ENCODE measurements at places on chromosomes 3 and 15.
A peak's percentile ranks its signal among the peaks of the same experiment; 100 is the strongest.

GRCh38 chr3:19645093-19645492, 288.9 kb downstream of the EFHB start:
- H3K27ac ChIP-seq = no peak overlapping the region
- no peaks in the 10 kb centered on the region for H3K36me3 ChIP-seq
- no peaks in the 10 kb centered on the region for H3K4me1 ChIP-seq
- no peak for ATAC-seq
- H3K4me3 ChIP-seq = no peak overlapping the region

DNA sequence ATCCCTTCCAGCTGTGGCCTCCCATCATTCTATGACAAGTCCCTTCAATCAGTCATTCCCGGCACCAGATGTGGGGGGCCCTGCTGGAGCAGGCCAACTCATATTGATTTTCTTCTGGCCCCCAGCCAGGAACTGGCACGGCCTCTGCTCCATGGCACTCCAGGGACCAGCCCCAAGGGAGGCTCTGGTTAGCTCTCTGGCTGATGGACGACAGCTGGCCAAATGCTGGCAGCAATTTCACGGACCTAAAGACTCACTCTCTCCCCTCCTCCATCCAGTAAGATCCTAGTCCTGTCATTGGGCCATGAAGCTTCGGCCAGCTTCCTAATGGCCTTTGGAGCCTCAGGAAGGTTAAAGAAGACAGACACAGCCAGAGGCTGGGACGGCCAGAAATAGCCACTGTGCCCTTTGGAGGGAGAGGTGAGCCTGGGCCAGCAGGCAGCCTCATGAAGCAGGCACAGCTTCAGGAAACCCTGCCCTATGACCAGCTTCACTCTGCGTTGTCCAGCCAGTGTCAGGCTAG, 131.0 kb downstream of the MEX3B start:
- no peak for ATAC-seq
- no peak overlapping the region for H3K4me3 ChIP-seq
- H3K4me1 ChIP-seq = peaks cover 18% of the 10 kb centered on the region

DNA sequence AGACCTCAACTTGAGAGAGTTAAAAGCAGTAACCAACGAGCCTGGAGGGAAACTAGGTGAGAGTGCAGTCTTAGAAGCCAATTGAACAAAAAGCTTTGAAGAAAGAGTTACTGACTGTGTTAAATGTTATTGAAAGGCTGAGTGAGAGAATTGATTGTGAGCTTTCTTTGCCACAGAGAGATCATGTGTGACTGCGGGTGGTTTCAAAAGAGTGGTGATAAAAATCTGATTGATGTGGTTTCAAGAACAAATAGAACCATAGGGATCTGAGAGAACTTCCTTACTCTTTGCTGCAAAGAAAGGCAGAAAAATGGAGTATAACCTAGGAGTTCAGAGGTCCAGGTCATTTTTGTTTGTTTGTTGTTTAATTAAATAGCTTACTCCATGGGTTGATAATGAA, 759.9 kb upstream of the ALCAM start:
- H3K4me1 ChIP-seq = no peaks in the 10 kb centered on the region
- no peak overlapping the region for H3K4me3 ChIP-seq
- no peak overlapping the region for H3K27ac ChIP-seq
- H3K27me3 ChIP-seq = no peaks in the 10 kb centered on the region
- ATAC-seq = no peak

- no peak overlapping the region for H3K4me3 ChIP-seq
- no peaks in the 10 kb centered on the region for H3K27me3 ChIP-seq
- no peak for ATAC-seq
- no peak overlapping the region for H3K27ac ChIP-seq
- H3K4me1 ChIP-seq = no peaks in the 10 kb centered on the region
Measured at GRCh38 chr3:129070086-129070885, 9.7 kb downstream of the GP9 start.

DNA sequence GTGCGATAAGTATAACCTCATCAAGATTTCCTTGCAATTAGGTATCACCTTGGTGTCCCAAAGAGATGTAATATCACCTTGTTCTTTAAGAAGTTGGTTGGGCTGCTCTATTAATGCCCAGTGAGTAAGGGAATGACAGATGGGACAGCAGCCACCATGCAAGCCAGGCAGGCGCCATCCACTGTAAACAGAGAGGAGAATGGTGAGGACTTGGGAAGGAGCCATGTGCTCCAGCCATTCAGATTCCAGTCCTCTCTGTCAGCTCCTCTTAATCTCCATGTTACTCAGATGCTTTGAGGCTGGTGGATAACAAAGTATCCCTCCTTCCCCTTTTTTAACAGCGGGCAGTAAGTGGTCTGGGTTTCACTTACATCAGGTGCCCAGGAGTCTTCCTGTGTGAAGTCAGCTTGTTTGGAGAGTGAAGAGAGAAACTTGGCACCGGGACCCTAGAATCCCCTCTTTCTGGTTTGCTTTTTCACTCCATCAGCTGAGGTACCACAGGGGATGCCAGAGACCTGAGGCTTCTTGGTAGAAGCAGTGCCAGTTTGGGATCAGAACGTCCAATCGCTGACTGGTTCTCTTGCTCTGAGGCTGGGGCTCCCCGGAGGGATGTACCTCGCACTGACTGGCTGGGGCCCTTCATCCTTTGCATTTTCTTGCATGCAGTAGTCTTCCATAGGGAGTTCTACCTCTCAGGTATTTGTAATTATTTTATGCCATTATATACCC, 29.5 kb downstream of the SLCO3A1 start:
- H3K4me3 ChIP-seq = no peak overlapping the region
- no peaks in the 10 kb centered on the region for H3K27me3 ChIP-seq
- ATAC-seq = peak; percentile 79
- H3K4me1 ChIP-seq = peaks cover 48% of the 10 kb centered on the region
- H3K36me3 ChIP-seq = no peaks in the 10 kb centered on the region

DNA sequence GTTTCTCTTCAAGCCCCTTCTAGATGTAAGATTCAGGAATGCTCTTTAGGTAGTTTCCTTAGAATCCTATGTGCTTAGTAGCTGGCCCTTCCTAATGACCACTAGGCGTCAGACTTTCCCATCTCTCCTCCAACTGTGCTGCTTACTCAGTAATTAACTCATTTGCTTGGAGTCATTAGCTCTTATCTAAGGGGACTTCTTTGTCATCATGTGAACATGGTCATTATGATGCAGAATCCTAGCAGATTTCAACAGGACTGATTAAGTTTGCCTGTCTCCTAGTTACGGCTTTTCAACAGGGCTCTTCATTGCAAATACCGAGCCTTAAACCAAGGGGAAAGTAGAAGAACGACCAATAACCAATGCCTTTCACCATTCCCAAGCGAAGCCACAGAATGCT, 46.4 kb downstream of the GJD2 start:
- no peak overlapping the region for H3K4me3 ChIP-seq
- H3K27ac ChIP-seq = no peak overlapping the region
- H3K27me3 ChIP-seq = no peaks in the 10 kb centered on the region
- H3K36me3 ChIP-seq = no peaks in the 10 kb centered on the region
- H3K4me1 ChIP-seq = no peaks in the 10 kb centered on the region
- ATAC-seq = no peak

GRCh38 chr3:15812183-15812582, 14.4 kb upstream of the ANKRD28 start:
- H3K4me1 ChIP-seq = no peaks in the 10 kb centered on the region
- H3K27me3 ChIP-seq = no peaks in the 10 kb centered on the region
- H3K4me3 ChIP-seq = no peak overlapping the region
- no peak overlapping the region for H3K27ac ChIP-seq

DNA sequence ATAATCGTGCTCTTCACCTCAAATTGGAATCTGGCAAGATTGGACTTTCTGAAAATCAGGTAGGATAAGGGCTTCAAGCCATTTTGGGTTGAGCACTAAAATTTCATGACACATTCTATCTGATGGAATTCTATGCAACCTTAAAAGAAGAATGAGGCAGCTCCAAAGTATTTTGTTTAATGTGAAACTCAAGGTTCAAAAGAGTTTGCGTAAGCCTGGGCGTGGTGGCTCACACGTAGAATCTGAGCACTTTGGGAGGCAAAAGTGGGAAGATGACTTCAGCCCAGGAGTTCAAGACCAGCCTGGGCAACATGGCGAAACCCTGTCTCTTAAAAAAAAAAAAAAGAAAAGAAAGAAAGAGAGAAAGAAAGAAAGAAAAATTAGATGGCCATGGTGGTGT, 3.6 kb upstream of the PLA1A start:
- no peak overlapping the region for H3K4me3 ChIP-seq
- no peaks in the 10 kb centered on the region for H3K27me3 ChIP-seq
- peaks cover under 1% of the 10 kb centered on the region for H3K36me3 ChIP-seq
- ATAC-seq = no peak
- H3K4me1 ChIP-seq = no peaks in the 10 kb centered on the region

GRCh38 chr15:65028338-65028737, 1.1 kb downstream of the MTFMT start:
- H3K27me3 ChIP-seq = no peaks in the 10 kb centered on the region
- no peak overlapping the region for H3K27ac ChIP-seq
- peaks cover 3% of the 10 kb centered on the region for H3K4me1 ChIP-seq
- H3K4me3 ChIP-seq = peak overlapping the region; percentile 93
- H3K36me3 ChIP-seq = no peaks in the 10 kb centered on the region
- no peak for ATAC-seq

GRCh38 chr15:70902107-70902506, 9.5 kb downstream of the LRRC49 start:
- H3K36me3 ChIP-seq = peaks cover 47% of the 10 kb centered on the region
- no peak overlapping the region for H3K4me3 ChIP-seq
- H3K4me1 ChIP-seq = no peaks in the 10 kb centered on the region
- H3K27ac ChIP-seq = no peak overlapping the region
- no peak for ATAC-seq
- no peaks in the 10 kb centered on the region for H3K27me3 ChIP-seq

All from gastroesophageal sphincter (tissue), 4 donors.